ENCODE measurements at places on chromosomes 6 and 20.

DNA sequence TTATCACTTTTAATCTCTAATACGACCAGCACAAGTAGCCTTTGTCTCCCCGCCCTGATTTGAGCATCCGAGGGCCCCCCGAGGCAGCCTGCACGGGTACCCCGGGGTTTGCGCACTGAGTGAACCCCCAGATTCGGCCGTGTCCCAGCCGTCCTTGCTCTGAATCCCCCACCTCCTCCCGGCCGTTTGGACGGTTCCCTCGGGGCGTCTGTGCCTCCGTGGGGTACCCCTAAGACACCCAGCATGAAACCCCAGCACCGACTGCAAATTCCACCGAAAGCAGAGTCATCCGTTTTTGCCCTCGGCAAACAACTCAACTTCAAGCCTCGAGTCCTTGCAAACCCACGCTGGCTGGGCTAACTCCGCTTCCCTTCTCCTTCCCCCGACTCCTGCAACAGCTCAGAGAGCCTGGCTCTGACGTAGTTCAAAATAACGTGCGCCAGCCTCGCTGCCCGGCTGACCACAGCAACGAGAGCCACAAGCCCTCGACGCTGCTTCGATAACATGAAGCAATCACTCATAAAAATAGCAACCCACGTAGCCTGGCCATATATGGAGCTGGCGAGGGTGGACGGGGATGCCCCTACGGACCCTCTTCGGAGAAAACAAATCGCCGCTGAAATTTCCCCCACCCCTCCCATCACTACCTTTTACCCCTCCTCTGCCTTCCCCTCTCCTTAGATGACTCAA, 764 bp upstream of the SNAP25 start:
- peak; percentile 76 for DNase-seq

DNA sequence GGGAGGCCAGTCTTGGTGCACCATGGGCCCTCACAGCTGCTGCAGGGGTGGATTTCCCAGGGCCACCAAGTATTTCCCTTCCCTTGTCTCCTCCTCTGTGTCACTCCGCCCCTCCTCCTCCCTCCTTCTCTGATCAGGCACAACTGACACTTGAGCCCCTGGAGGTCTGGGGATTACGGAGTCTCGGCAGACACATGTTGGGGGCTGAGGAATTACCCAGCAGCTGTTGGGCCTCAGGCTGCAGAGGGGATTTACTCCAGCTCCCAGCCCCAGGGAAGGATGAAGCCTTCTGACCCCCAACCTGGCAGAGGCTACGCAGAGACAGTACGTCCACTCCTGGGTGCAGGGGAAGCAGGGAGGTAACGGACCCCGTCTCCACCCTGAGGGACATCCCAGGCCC, 420.5 kb upstream of the SULF2 start:
- no peak for DNase-seq

DNA sequence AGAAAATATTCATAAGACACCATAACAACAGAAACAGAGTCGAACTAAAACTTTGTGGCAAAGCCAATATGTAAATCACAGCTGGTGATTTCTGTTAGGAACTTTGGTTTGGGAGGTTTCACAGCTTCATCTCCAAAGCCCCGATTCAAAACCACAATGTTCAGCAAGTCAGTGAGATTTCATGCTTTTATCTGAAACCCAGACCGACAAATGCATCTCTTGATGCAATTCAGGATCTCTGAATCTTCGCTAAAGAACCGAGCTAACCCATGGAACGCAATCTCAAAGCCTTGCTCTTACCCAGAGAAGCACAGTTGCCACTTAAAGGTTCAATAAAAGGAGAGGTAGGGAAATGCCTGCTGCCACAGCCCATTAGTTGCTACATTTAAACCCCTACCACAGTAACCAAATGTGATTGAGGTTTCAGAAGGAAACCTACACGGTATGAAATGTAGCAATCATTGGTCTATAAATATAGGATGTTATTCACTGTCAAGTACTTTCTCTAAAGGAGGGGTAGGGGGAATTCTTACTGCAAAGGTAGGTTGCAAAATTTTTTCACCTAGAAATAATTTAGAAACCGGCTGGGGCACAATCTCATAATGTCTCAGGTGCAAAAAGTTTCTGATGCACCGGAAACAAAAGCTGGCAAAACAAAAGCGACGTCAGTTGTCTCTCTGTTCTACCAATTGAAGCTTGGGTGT, 381.0 kb upstream of the ARID1B start:
- DNase-seq: no peak

DNA sequence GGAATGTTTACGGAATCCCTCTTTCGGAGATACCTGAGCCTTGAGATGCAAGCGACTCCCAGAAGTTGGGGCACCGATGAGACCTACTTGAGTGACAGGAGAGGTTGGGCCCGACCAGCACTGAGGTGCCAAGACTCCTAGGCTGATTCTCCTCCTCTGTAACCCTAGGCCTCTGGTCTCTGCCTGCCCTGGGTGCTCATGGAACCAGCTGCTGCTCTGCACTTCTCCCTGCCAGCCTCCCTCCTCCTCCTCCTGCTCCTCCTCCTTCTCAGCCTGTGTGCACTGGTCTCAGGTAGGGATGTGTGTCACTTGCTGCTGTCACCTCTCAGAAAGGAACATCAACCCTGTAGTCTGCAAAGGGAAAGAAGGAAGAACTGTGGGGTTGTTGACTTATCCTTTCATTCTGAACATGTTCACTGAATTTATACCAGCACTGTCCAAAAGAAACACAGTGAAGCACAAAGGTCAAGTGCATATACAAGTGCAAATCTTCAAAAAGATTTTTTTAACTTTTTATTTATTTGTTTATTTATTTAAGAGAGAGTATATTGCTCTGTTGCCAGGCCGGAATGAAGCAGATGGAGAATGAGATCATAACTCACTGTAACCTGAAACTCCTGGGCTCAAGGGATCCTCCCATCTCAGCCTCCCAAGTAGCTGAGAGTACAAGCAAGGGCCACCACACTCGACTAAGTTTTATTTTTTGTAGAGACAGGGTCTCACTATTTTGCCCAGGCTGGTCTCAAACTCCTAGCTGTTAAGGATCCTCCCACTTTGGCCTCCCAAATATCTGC, 913 bp downstream of the BTN2A2 start:
- peak; percentile 69 for DNase-seq

DNA sequence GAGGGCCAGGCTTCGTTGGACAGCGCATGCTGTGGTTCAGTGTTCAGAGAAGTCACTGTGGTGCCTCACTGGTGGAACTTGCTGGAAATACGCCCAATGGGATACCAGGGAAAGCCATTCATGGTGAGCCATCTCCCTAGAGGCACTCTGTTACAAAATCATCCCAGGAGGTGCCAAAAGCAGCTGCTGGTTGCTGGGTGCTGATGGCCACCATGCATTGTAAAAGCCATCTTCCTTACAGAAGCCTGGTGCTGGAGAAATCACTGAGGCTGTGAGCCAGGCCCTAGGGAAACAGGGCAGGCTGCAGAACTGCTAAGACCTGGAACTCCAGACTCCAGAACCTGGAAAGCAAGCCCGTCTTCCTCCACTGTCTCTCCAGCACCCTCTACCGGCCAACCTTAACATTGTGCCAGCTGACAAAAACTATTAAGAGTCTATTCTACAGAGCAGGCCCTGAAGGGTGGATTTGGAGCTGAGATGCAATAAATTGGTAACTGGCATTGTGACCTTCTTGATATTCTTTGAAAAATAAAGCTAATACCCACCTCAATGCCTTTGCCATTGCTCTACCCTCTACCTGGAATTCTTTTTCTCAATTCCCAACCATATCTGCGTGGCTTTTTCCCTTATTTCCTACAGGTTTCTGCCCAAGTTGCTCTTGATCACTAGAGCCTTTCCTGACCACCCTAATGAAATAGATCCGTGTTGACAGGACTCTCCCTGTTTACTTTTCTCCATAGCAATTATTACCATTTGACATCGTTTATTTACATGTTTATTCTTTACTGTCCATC, 18.5 kb downstream of the SNRPB start:
- no peak for DNase-seq

DNA sequence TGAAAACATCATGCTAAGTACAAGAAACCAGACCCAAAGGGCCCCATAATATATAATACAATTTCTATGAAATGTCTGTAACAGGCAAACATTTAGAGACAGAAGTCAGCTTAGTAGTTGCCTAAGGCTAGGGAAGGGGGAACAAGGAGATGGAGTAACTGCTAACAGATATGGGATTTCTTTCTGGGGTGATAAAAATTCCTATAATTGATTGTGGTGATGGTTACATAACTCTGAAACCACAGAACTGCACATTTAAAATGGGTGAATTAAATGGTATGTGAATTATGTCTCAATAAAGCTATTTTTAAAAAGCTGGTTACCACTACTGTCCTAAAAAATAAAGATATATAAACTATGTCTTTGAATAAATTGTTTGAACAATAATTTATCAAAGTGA, 3.2 kb downstream of the CEP162 start:
- DNase-seq: no peak

DNA sequence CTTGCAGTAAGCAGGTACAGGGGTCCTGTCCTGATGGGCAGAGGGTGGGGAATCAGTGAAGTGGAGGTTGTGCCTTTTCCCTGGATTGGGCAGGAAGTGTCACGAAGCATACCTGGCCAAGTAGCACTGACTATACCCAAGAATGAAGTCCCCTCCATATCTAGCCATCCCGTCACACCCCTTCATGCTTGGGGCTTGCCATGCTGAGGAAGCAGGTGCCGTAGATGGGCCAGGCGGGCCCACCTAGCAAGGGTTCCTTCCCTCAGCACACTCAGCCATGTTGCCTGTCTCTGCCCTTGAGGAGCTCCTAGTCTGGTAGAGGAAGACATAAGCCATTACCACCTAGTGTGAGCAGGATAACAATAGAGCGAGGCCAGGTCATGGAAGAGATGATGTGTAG, 33.5 kb downstream of the EIF2S2 start:
- DNase-seq: no peak

- DNase-seq: no peak
Measured at GRCh38 chr6:106844930-106845329, 129.6 kb downstream of the CD24 start.

- no peak for DNase-seq
Measured at GRCh38 chr6:42431877-42432276, 19.8 kb downstream of the TRERF1 start.

DNA sequence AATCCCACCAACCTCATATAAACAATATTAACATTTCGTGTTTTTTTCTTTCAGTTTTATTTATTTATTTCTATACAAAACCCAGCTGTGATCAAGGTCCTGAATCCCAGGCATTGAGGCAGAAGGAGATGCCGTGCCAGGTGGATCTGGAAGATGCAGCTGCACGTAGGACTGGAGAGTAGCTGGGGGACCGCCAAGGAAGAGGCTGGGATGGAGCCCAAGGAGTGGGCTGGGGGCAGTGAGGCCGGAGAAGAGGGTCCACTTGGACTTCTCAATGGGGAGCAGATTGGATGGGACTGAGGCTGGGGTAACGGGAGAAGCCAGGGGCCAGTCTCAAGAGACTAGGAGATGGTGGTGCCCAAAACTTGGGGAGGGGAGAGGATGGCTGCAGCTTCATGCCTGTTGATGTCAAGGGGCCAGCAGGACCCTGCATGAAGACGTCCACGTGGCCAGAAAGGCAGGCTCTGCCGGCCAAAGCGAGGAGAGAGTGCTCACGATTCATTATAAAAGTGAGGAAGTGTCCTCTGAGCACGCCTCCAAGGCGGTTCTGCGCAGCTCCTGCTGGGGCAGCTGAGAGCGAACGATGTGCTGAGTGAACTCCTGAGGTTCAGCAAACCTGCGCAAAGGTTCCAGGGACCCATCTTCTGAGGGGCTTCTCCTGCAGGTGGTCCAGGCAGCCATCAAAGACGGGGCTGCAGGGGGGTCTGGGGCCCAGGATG, 110.3 kb downstream of the BMP7 start:
- no peak for DNase-seq

GRCh38 chr6:78611886-78612480, 255.4 kb upstream of the IRAK1BP1 start:
- DNase-seq: no peak

DNA sequence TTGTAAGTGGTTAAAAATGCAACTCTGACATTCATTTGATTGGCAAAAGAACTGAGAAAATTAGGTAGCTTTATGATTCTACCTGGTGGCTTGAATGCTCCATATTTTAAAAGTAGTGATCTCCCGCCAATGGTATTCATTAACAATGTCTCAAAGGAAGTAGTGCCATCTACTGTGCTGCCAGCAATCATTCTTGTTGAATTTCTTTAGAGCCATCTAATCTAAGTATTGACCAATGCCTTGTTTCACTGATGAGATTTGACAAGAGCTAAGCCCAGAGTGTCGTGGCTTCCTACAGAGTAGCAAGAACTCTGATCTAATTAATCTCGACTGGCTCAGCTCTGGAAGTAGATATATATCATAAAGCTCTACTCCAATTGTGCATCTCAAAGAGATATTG, 696.7 kb downstream of the C6orf118 start:
- DNase-seq: no peak

DNA sequence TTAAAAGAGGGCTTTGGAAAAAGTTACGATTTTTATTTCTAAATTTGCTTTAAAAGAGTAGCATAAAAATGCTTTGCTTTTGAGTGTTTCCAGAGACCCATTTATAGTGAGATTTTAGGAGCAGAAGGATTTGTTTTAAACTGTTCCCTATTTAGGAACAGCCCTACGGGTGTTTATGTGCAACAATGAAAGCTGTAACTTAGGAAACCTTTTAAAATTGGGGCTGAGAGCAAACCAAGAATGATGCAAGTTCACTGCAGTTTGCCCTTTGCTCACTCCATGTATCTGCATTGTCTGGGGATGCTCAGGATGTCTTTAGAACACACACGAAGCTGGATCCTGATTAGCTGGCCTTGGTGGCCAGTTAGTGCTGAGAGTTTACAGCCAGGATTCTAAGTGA, 40.9 kb downstream of the GHRH start:
- DNase-seq: no peak

DNA sequence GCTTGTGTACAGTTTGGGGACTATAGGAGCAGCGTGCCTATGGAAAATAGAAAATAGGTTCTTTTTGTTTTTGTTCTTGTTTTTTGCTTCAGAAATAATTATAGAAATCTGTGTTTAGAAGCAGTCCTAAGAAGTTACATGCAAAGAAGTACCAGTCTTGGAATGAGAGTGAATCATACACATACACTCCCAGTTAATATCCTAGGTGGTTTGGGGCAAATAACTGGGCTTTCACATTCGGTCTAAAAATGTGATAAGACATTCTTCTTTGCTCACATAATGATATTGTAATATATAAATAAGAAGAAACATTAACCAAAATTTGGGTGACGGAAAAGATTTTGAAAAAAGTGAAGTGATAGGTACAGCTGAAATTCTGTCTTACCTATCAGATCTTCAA, 61.0 kb downstream of the ENPP1 start:
- DNase-seq: no peak

GRCh38 chr6:154874773-154875592, 120.1 kb upstream of the TIAM2 start:
- DNase-seq: no peak

DNA sequence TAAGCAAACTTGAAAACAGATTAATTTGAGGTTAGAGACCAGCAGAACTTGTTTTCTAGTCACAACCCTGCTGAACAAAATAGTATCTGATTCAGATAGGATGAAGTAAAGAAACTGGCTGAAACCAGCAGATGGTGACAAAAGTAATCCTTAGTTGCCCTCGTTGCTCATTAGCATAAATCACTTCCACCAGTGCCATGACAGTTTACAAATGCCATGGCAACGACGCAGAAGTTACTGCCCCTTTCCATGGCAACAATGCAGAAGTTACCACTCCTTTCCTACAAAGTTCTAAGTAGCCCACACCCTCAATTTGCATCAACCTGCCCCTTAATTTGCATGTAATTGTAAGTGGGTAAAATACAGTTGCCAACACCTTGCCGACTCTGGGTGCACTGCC, 23.7 kb downstream of the SNRPB start:
- DNase-seq: no peak

- peak; percentile 65 for DNase-seq
Measured at GRCh38 chr6:35415065-35415891, 36.9 kb upstream of the FANCE start.

Measured in brain pericyte (primary cell).